ENCODE measurements at places on chromosomes 11 and 22. TPM values are rescaled to one million over a fixed set of nuclear protein-coding genes. Genes with fewer than 3 reads are reported as not detected.

GRCh38 chr11:21927628-21928027 lies 265.3 kb upstream of the ANO5 start:
- no peak for DNase-seq

DNA sequence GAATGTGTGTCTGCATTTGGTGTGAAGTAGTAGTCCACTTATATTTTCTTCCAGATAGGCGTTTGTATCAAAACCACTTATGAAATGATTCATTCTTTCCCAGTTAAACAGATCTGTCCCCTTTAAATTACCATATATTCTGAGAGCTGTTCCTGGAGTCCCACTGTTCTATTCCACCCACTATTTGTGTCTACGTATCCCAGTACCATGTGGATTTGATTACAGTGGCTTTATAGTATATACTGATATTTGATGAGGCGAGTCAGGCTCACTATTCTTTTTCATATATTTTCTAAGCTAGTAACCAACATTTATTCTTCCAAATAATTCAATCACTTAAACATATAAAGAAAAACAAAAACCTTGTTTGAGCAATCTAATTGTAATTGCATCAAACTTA lies 81.9 kb upstream of the RASSF10 start:
- DNase-seq = peak; percentile 41

GRCh38 chr11:115618428-115618827 lies 114.2 kb upstream of the CADM1 start:
- no peak for DNase-seq

- peak; percentile 55 for DNase-seq
These were observed 11.2 kb downstream of the BARX2 start for GRCh38 chr11:129386795-129387397.

ZNHIT2 gene
- 5.1 TPM for total RNA-seq

- DNase-seq = no peak
These were observed 92.3 kb upstream of the B3GAT1 start for GRCh38 chr11:134504146-134504905.

LDLRAD3 gene
- total RNA-seq = 12.0 TPM

DNA sequence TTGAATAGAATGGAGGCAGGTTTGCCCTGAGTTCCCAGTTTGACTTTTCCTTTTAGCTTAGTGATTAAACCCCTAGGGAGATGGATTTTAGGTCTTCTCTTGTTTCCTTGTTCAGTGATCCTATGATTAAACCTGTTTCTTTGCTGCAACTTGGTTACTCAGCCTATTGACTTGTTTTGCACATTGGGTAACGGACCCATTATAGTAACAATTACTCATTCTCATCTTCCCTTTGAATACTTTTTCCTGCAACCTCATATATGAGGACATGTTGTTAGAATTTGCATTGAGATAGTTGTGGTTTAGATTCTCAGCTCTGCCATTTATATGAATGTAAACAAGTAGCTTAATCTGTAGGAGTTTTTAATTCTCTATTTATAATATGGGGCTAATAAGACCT lies 489.2 kb upstream of the CNTN5 start:
- no peak for DNase-seq

GRCh38 chr11:1502954-1503707 lies 16.6 kb upstream of the MOB2 start:
- DNase-seq = peak; percentile 48

DNA sequence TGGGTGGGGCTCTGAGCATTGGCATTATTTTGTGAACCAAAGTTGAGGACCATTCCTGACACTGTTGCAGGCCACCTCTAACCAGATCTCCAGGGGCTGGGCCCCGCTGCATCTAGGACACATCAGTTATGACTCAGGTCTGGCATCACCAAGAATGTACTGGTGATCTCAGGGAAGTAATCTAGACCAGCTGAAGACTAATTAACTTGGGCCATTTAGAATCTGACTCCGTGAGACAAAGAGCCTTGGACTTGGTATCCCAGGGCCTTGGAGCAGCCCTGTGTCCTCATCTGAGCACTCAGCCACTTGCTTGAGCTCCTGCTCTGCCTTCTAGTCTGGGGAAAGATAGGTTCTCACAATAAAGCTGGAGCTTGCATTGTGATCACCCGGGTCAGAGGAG lies 200.6 kb downstream of the KIRREL3 start:
- DNase-seq = no peak

FADD gene
- 12.1 TPM for total RNA-seq

- DNase-seq = no peak
These were observed 1475.2 kb downstream of the TBC1D22A start for GRCh38 chr22:48237466-48238283.

DNA sequence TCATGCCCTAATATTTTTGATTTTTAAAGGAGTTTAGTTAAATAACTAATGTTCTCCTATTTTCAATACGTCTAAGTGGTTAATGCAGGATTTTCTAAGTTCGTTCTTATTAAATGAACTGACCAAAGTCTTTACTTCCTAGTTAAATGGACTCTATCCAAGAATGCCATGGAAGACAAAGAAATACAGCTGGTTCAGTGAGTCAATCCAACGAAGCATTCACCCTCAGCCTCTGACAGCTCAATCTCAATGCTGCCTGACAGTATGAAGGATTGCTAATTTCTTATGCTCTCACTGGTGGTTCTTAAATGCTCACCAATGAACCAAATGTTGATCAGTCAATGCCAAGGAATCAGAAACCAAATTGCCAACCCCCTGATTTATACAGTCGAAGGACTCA lies 219.4 kb downstream of the CADM1 start:
- no peak for DNase-seq

All from muscle of leg (tissue), 16 donors.